ENCODE measurements at places on chromosomes 5 and 9.

DNA sequence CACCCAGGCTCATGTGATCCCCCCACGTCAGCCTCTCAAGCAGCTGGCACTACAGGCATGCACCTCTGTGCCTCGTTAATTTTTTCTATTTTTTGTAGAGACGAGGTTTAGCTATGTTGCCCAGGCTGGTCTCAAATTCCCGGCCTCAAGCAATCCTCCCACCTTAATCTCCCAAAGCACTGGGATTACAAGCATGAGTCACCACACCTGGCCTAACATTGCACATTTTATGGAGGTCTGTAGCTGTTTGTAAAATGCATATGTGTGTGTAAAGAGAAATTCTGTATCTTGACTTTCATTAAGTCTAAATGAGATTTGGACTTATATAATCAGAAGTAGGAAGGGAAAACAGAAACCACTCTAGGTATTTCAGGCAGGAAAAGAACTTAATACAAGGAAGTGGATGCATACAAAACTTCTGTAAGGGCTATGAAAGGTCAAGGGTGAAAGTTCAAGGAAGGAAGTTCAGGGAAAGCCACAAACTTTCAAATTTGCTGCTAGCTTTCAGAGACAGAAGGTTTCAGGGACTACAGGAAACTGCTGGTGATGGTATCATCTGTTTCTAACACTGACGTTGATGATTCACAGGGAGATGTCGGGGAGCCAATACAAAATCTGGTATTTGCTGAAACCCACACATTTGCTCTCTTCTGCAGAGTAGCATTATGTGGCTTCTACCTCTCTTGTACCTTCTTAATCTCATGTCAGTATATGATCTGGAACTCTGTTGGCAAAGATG is 209.4 kb downstream of the PIK3R1 start:
- DNase-seq = no peak

DNA sequence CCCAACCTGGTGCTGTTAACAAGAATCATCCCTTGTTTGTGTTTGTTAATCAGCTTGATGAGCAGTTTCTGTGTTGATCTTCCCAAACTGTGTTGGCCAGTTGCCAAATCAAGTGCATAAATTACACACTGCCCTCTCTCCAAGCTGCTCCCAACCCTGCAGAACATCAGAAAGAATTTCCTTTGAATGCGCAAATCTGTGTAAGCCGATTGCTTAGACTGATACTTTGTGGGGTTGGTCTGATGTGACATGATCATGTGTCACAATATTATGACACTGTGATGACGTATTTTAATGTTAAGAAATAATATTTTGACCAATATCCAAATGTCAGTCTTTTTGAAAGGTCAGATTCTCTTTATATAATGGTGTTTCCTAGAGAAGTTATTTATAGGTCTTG is 766.4 kb upstream of the WWC1 start:
- DNase-seq = peak; percentile 18

DNA sequence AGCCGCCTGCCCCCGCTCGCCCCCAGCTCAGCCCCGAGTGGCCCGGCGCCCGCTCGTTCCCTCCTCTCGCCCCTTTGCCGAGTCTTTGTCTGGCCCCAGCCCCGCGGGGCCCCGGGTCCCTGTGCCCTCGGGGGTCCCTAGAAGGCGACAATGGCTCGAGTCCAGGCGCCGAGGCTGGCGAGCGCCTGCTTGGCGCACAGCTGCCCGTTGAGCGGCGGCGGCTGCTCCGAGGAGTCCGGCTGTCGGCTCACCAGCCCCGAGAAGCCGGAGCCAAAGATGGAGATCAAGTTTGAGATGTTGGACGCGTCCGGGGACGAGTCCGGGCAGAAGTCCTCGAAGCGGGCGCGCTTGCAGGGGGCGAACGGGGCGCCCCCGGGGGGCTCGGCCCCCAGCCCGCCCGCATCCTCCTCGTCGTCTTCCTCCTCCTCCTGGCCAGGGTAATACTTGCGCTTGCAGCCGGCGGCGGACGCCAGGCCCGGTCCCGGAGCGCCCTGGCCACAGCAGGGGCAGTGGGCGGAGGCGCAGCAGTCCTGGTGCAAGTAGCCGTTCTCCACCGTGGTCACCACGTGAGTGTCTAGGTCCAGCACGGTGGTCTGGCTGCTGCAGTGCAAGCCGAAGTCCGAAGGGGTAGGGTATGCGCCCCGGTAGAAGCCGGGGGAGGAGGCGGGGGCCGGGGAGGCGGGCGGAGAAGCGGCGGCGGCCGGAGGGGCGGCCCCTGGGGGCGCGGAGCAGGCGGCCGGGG is 1.2 kb downstream of the IER5L start:
- peak; percentile 54 for DNase-seq

GRCh38 chr9:80792726-80793125 is 896.6 kb downstream of the TLE1 start:
- DNase-seq = no peak

GRCh38 chr9:89978185-89978584 is 373.4 kb downstream of the GADD45G start:
- DNase-seq = no peak

DNA sequence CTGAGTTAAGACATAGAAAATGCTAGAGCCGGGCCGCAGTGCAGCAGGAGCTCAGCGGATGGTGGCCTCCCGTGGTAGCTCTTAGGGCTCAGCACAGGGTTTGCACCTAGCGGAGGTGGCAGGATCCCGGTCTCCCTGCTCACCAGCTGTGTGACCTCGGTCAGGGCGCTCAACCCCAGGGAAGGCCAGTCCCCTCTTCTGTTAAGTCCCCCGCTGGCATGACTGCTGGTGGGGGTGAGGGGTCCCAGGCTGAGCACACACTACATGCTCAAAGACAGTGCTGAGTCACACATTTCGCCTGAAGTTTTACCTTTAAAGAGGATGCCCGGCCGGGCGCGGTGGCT is 39.0 kb downstream of the HRH2 start:
- no peak for DNase-seq

Measured in D341Med (cell line).